ENCODE measurements at places on chromosomes 16 and 17. TPM values are rescaled to one million over a fixed set of nuclear protein-coding genes. Genes with fewer than 3 reads are reported as not detected.

DNA sequence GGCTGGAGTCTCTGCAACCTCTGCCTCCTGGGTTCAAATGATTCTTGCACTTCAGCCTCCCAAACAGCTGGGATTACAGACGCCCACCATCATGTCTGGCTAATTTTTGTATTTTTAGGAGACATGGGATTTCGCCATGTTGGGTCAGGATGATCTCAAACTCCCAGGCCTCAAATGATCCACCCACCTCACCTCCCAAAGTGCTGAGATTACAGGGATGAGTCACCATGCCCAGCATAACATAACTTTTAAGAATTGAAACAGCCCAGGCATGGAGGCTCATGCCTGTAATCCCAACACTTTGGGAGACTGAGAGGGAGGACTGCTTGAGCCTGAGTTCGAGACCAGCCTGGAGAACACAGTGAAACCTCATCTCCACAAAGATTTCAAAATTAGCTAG lies 2.5 kb downstream of the RSL1D1 start:
- no peak for DNase-seq

- DNase-seq: no peak
These were observed 10.6 kb downstream of the CES1 start for GRCh38 chr16:55822280-55822810.

GRCh38 chr17:33751702-33752065 lies 458.6 kb upstream of the ASIC2 start:
- no peak for DNase-seq

- no peak for DNase-seq
These were observed 41.1 kb downstream of the TNRC6C start for GRCh38 chr17:77999413-78000173.

- no peak for DNase-seq
These were observed 102.2 kb downstream of the RAB11FIP4 start for GRCh38 chr17:31493656-31494155.

DNA sequence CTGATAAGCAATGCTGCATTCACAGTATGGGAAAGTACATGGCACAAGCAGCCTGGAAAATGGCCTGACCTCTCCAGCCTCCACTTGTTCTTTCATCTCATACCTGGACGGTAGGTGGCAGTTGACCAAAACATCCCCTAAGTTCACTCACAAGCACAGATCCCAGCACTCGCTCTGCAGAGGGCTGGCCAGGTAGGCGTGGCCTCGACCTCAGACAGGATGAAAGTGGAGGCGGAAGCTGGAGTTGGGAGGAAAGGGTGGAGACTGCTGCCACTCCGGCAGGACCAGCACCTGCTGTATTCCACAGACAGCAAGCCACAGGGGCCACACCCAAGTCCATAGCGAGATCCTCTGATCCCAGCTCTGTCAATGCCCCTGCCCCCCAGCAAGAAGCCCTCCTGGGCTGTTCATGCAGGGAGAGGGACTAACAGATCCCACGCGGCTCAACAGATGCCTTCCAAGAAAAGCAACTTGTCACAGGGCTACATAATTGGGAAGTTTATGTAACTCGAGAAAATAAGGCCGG lies 31.3 kb downstream of the ZCCHC14 start:
- DNase-seq: no peak

DNA sequence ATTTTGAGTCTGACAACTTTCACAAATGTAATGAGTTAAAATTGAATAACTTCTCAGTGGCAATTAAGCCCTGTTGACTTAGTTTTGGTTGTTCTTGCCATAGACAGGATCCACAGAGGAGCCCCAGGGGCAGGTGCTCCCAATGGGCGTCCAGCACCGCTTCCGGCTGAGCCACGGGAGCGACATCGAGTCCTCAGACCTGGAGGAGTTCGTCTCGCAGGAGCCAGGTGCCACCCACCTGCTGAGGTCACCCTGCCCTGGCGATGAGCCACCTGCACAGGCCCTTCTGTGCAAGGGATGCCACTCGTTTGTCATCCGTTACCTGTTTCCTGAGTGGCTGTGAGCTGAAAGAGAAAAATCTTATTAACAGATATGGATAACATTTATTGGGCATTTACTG lies 10.7 kb downstream of the CCDC40 start:
- no peak for DNase-seq

DNA sequence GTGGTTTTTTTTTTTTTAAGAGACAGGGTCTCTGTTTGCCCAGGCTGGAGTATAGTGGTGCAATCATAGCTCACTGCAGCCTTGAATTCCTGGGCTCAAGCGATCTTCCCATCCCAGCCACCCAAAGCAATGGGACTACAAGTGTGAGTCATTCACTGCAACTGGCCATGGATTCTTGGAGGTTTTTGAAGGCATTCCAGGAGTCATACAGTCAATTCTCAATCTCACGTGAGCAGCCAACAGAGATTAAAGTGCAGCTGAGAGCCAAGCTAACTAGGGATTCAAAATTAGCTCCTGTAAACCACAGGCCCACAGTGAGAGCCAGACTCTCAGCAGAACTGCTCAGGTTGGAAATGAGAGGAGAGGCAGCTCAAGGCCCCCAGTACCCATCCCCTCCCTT lies 30.2 kb downstream of the XPO6 start:
- no peak for DNase-seq

DNA sequence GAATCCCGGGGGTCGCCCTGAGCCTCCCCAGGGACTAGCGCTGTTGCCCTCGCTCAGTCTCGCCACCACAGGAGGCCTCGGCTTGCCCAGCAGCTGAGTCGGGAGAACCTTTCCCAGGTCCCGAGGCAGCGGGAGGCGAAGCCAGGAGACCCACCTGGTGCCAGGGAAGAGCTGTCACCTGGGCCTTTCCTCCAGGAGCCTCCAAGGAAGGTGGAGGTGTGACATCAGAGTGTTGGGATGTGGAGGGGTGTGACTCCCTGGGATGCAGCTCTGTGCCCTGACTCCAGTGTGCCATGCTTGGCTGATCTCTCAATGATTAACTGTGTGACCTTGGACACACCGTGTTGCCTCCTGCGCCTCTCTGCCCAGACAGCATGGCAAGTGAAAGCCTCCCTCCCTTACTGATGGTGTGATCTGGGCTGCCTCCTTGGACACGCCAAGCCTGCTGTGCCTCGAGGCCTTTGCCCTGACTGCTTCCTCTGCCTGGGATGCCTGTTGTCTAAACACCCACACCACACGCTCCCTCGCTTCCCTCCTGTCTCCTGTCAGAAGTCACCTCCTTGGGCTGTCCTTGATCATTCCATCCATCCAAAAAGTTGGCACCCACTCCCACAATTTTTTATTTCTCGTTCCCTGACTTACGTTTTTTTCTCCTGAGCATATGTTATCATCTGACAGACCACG lies 88.0 kb downstream of the CMIP start:
- DNase-seq: peak; percentile 63

GRCh38 chr16:67862623-67863583 lies 9.9 kb upstream of the EDC4 start:
- no peak for DNase-seq

DNA sequence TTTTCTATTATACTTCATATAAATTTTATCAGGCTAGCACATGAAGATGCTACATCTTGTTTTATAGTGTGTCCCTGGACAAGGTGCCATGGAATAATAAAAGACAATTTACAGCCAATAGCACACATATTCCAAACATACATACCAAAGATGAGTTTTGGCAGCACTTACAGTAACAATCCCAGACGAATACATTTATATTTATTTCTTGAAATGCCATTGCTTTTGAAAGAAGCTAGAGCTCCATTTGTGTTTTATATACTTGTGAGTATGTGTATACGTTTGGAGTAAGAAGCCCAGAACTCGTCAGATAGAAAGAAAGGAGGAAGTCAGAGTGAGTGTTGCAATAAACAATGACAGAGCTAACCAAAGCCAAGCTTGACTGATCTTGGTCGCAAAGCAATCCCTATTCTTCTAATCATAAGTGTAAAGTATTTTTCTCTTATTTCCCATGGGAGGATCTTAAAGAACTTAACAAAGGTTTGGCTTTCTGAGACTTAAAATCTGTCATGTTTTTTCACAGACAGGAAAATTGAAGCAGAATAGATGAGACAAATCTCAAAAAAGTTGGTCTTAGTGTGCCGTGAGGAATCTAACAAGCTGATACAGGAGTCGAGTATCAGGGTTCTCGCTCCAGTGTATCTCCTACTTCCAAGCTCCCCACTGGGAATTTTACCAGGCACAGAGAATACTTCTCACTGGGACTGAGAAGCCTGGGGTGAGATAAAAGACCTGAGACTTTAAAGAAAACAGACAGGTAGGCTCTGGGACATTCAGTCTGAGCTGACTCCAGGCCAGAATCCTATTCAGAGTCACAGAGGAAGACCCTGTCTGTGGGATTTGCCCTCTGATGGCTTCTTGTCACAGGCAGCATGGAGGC lies 175.4 kb downstream of the AATF start:
- no peak for DNase-seq

- DNase-seq: no peak
These were observed 145.5 kb downstream of the CMIP start for GRCh38 chr16:81589975-81590650.

DNA sequence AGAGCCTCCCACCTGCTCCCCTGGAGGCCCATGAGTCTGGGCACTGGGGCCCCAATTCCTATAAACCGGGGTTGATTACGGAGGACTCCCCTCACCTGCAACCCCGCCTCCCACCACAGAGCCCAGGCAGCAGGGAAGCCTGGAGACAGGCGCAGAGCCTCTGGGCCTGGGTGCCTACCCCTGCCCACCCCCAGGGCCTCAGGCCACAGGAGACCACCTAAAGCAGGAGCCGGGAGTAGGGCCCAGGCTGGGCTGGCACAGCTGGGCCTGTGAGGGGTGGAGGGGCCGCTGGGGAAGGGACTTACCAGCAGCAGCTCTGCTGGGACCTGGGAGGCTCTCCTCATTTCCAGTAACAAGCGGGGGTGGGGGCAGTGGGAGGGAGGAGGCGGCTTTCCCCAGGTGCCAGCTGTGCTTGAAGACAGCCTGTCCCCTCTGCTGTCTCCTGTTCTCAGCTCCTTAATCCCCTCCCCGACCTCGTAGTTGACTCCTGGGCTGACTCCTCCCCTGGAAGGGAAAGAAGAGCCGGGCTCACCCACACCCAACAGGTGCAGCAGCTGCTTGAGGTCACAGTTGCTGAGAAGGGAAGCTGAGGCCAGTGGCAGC lies 46.8 kb downstream of the TMEM235 start:
- DNase-seq: no peak

GRCh38 chr16:88973007-88973410 lies 4.0 kb downstream of the CBFA2T3 start:
- DNase-seq: no peak

- DNase-seq: no peak
These were observed 5.8 kb upstream of the DHRS13 start for GRCh38 chr17:28908640-28909167.

- DNase-seq: no peak
These were observed 228.3 kb upstream of the HSBP1 start for GRCh38 chr16:83579436-83579835.

- no peak for DNase-seq
These were observed 21.0 kb downstream of the SLC7A6OS start for GRCh38 chr16:68289621-68290329.

GRCh38 chr17:29590411-29591145 lies 1.1 kb upstream of the GIT1 start:
- DNase-seq: no peak

DNA sequence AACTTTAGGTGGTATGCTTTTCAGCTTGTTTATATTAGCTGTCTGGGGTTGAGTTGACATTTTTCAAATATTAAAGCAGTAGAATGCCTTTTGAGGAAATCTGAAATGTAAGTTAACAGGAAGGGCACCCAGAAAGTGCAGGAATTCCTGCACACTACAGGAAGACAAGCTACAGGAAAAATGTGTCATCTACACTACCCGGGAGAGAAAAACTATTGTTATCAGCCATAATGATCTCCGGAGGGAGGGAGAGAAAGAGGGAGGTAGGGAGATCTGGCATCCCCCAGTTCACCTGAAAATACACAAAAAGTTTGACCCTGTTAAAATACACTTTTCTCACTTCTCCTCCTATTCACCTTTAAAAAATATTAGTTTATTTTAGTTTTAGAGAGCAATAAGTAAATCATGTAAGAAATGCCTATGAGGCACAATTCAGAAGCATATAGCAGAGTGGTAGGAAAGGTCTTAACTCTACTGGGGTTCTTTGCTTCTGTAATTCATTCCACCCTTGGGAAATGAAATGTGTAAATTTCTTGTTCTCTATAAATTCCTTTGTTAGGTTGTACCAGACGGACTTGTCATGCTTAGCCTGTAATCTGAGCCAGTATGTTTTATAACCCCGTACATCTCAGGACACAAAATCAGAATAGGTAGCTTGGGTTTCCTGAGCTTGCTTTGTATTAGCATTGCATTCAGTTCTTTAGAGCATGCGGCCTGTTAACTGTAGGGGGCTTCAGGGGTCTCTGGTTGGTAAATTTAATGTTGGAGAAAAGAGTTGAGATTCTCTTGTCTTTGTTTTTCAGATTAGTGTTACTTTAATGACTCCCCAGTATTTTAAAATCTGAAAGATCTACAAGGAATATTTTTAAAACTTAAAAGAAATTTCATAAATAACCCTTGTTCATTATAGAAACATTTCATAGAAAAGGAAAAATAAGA lies 3.3 kb downstream of the MAP2K6 start:
- no peak for DNase-seq

DNA sequence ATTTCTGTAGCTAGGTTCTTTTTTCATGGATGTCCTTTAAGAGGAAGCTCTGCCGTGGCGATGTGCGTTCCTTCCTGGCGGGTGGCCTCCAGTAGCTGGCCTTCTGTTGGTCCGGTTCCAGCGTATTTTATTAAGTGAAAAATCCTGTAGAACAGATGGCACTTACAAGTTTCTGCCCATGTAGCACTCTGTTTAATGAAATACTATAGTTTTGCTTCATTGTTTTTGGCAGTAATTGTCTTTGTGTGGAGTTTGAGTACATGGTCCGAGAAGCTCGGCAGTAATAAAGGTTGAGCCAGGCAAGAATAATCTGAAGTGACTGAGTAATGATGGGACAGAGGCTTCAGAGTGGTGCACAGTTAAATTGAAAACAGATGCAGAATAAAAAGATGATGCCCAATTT lies 20.4 kb downstream of the USP10 start:
- no peak for DNase-seq

DNA sequence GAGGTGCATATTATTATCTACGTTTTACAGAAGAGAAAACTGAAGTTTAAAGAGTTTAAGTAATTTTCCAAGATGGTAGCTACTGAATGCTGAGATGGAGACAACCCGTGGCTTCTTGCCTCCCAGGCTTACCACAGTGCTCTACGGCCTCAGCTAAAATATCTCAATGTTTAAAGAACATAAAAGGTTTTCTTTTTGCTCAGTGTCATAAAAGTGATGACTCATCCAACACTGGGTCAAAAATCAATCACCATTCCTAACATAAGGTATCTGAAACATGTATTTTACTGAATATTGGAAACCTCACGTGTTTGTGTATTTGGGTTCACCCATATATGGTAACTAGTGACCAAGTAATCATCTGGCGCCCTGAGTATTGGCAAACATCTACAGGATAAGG lies 18.4 kb downstream of the ABCA9 start:
- DNase-seq: no peak

GRCh38 chr16:88487920-88488851 lies 35.1 kb downstream of the ZFPM1 start:
- DNase-seq: no peak

GRCh38 chr17:68497885-68498319 lies 14.3 kb upstream of the PRKAR1A start:
- DNase-seq: no peak

Gene EVPL
- 0.60 TPM for polyA plus RNA-seq

Gene KRT20
- not detected for polyA plus RNA-seq

Gene PRSS36
- 0.90 TPM for polyA plus RNA-seq

Gene CES1
- polyA plus RNA-seq: 2.1 TPM

Gene HSPB9
- 0.23 TPM for polyA plus RNA-seq

Gene HBA2
- polyA plus RNA-seq: 1,416 TPM

Gene FOXC2
- polyA plus RNA-seq: 56.4 TPM

Gene OR1G1
- not detected for polyA plus RNA-seq

Gene FN3K
- 34.4 TPM for polyA plus RNA-seq
